Renal pelvis (tissue), 12 donors: ENCODE measurements at places on chromosomes 16 and 17. TPM values are rescaled to one million over a fixed set of nuclear protein-coding genes. Genes with fewer than 3 reads are reported as not detected.
A peak's percentile ranks its signal among the peaks of the same experiment; 100 is the strongest.

The GDPD3 gene
- polyA plus RNA-seq: 13.0 TPM

The CKLF gene
- polyA plus RNA-seq: 38.8 TPM

The RPL13 gene
- 2,112 TPM for polyA plus RNA-seq

The GUCY2D gene
- polyA plus RNA-seq: 0.87 TPM

The SLC22A31 gene
- polyA plus RNA-seq: 1.1 TPM

The COPZ2 gene
- 19.3 TPM for polyA plus RNA-seq

The HEXIM1 gene
- 44.8 TPM for polyA plus RNA-seq

The SLC47A2 gene
- 12.3 TPM for polyA plus RNA-seq

The KRTAP4-3 gene
- polyA plus RNA-seq: not detected

The TCAP gene
- polyA plus RNA-seq: 2.0 TPM

The IL34 gene
- 0.88 TPM for polyA plus RNA-seq

The TEKT3 gene
- polyA plus RNA-seq: 1.8 TPM

The FMNL1 gene
- 5.4 TPM for polyA plus RNA-seq

DNA sequence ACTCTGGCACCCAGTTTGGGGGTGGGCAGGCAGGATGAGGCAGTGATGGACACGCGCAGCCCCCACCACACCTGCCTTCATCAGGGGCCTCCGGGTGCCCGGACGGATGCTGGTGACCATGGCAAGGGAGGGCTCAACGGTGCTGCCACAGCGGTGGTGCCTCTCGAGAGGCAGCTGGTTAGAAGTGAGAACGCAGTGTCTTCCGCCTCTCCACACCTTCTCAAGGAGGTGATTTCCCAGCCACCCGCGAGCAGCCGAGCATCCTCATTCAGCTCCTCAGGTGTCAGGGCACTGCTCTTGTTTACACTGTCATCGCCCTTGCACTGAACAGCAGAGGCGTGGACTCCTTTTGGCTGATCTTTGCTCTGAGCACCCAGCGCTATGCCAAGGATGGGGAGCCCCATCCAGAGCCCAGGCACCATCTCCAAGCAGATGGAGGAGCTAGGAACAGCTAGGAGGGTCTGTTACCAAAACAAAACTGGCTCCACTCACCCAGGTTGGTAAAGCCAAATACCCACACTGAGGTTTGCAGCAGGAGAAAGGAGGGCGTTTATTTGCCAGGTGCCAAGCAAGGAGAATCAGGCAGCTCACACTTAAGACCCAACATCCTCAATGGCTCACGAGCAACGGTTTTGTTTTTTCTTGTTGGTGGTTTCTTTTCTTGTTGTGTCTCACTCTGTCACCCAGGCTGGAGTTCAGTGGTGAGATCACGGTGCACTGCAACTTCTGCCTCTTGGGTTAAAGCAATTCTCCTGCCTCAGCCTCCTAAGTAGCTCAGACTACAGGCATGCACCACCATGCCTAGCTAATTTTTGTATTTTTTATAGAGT is 174.3 kb upstream of the TNRC6C start:
- no peak for DNase-seq

DNA sequence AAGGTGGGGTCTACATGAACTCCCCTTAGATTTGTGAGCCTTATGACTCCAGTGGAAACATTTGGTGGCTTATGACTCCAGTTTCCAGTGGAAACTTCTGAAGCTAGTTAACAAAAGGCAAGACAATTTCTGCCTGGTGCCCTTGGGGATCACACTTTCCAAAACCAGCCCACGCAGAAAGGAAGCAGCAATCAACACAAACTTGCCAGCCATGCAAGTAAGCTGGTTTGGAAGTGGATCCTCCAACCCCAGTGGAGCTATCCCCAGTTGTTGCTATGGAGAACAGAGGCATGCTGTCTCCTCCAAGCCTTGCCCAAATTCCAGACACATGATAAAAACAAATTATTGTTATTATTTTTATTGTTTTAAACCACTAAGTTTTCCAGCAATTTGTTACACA is 130.9 kb downstream of the CDH11 start:
- no peak for DNase-seq

GRCh38 chr16:58336332-58337089 is 41.7 kb upstream of the PRSS54 start:
- peak; percentile 87 for DNase-seq

- no peak for DNase-seq
Measured at GRCh38 chr17:43363181-43363925, 35.4 kb upstream of the ARL4D start.

DNA sequence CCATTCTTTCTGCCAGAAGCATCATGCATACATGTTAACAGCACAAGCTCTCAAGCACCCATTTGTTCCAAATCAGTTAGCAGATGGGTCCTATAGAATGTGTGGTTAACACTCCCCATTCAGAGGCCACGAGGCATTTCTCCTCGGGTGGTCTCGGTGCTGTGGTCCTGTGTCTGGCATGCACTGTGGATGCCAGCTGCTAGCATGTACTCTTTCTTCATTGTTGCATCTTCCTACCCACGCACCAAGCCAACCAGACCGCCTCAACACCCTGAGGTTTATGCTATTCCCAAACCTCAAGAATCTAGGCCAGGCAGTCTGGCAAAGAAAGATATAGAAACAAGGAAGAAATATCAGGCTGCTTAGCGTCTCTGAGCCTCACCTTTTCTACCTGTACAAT is 27.8 kb upstream of the MRTFB start:
- DNase-seq: no peak

GRCh38 chr17:63649813-63650212 is 27.6 kb downstream of the MAP3K3 start:
- DNase-seq: no peak

DNA sequence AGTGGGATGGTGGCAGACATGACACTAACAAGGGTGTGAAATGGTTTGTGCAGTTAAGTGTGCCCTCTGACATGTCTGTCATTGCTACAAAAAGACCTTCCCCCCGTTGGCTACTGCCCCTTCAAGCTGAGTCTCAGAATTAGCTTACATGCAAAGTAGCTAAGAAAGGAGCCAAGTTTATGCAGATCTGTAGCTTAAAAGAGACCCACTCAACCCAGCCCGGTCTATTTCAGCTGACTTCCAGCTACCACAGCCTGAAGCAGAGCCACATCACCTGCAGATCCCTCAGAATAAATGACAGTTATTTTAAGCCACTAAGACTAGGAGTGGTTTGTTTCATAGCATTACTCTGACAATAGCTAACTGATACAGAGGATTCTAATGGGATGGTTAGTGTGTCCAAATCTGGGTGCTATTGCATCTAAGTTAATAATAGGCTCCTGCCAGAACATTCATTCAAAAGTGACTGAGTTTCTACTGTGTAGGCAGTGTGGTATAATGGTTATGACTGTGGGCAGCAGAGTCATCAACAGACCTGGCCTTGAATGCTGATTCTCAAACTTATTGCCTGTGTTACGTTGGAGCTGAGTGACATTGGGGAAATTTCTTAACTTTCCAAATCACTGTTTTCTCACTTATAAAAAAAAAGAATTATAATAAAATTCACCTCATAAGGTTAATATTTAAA is 11.7 kb downstream of the C17orf67 start:
- DNase-seq: no peak

DNA sequence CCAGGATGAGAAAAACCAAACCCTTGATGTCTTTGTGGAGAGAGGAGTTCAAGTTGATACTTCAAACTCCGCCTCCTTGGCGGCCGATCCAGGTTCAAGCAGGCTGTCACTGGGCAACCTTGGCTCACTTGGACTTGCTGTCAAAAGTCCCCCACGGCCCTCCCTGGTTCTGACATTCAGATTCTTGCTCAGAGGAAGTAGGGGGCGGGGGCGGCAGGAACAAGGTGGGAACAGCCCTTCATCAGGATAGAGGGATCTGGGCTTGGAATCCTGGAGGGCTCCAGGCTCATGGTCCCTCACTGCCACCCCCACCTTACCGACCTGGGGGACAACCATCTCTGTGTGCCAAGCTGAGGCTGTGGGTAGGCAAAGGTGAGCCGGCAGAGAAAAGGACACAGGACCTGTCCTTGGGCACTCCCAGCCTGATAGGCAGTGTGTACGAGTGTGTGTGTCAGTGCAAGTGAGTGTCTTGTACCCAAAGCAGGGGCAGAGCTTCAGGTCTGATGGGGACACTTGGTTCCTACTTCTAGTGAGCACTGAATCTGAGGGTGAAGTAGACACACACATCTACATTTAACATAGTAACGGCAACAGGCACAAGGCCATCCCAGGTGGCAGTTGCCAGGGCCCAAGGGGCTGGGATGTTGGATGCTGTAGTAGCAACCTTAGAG is 6.6 kb upstream of the TSPOAP1 start:
- no peak for DNase-seq

- DNase-seq: no peak
Measured at GRCh38 chr16:85463672-85464382, 149.3 kb upstream of the GSE1 start.

DNA sequence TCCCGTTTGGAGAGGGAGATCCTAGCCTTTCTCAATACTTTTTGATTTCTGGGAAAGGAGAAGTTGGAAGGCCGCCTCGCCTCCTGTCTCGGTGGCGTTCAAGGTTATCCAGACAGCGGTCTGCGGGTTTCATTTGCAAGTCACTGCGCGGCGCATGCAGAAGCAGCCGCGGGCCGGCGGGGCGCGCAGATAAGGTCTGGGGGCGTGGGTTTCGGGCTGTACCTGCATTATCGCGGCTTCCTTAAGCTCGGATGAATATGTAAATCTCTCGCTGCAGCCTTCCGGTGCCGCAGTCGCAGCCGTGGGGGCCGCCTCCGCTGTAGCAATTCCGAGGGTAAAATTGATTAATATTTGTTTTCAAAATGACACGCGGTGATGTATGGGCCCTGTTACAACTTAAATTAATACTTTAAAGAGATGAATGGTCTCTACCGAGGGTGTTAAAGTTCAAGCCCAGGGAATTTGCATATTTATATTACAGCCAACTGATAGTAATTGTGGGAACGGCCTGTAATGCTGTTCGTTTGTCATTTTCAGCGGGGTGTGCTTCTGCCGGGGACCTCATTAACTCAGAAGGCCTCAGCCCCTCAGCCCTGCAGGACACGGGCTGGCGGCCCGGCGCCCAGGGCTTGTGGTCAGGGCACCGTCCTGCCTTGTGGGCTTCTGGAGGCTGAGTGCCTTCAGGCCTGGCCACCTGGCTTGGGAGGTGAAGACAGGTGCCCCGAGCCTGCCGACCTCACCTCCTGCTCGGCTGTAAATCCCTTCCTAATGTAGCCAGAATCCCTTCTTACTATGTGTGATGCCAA is 99.4 kb downstream of the CYLD start:
- no peak for DNase-seq

DNA sequence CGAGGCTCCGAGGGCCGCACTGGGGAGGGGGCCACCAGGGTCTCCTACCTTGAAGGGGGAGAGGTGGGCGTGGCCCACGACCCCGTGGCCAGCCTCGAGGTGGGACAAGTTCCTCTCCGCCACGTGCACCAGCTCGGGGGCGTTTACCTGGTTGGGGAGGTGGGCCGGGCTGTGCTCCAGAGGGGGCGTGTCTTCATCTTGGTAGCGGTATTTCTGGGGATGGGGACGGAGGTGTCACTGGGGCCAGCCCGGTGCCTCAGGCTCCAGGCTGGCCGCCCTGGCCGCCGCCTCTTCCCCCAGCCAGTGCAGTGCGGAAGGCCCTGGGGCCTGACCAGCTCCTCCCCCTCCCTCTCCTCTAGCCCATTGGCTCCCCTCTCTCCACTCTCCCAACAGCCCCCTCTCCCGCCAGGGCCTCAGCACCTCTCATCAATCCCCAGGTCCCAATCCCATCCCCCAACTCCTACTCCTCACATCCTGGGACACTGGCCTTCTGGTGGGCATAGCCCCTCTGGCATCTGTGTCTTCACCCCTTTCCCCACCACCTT is 11.5 kb downstream of the DLG4 start:
- DNase-seq: no peak

DNA sequence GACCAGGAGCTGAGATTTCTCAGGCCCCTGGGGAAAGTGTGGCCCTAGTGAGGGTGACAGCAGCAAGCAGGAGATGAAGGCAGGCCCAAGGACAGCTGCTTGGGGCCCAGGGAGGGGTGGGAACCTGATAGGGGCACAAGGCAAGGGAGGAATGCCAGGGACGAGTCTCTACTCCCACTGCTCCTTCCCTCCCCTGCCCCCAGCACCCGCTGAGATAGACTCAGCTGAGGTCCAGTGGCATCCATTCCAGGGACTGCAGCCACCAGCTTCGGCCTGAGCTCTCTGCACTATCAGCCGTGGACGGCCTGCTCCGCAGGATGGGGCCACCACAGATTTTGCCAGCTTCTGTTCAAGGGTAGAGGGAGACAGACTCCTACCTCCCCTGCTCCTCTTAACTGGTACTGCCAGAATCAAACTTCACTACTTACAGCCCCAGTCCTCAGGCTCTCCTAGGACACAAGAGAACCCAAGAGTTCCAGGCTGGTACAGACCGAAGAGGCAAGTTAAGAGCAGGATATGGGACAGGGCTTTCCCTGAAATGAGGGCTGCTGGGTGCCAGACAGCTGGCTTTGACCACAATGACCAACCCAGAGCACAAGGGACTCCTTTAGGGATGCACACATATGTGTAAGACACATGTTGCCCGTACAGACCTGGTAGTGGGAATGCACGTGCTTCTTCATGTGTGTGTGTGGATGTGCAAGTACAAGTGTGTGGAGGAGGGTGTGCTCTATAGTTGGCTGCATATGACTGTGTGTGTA is 5.5 kb downstream of the CACNB1 start:
- DNase-seq: peak; percentile 69

- DNase-seq: no peak
Measured at GRCh38 chr17:27240086-27240801, 53.7 kb upstream of the WSB1 start.

- no peak for DNase-seq
Measured at GRCh38 chr16:4433914-4434787, 8.5 kb downstream of the DNAJA3 start.

DNA sequence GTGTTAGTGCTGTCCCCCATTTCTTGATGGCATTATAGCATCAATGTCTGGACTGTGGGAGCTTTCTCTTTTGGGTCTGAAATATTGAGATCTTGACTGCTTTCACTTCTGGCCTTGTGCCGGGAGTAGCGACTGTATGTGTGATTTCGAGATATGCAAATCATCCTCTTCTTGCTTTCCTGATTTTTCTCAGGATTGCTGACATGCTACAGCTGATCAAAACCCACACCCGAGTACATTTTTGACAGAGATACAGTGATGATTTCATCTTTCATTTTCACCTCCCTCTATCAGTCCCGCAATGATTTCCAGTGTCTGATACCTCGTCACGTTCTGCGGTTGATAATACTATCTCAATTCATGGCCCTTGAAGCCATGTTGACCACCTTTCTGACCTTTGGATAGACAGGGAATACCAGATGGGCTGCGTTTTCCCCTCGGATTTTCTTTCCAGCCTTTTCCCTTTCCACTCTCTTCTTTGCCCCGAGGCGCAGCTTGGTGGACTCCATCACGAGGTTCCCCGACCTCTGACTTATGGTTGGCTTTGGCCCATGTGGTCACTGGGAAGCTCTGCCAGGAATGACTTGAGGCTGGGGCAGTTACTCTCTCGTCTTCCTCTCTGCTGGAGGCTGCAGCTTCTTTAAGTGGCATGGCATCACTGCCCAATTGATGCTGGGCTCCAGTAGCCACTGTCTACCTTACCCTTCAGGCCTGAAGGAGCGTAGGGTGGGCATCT is 184.4 kb downstream of the SNX29 start:
- DNase-seq: no peak

- no peak for DNase-seq
Measured at GRCh38 chr17:80382956-80383355, 32.0 kb upstream of the ENDOV start.

GRCh38 chr16:20875355-20875650 is 24.9 kb downstream of the DCUN1D3 start:
- DNase-seq: no peak
